ENCODE measurements at places on chromosomes 5 and 9.
A peak's percentile ranks its signal among the peaks of the same experiment; 100 is the strongest.

- DNase-seq: no peak
Observed at GRCh38 chr9:127079446-127080140, 42.8 kb downstream of the ANGPTL2 start.

DNA sequence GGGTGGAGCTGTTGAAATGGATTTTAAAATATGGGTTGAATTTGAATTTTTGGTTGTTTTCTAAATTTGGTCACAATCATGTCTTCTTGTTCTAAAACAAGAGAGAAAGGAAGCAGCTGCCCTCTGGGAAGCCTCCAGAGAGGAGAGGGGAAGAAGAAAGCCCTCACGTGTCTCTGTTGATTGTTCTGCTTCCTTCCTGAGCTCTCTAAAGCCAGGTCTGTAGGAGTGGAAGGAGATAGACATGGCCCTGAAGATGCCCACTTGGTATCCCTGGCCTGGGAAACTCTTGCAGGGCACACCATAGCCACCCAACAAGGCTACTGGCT, 59.6 kb downstream of the GALNT12 start:
- DNase-seq: no peak

DNA sequence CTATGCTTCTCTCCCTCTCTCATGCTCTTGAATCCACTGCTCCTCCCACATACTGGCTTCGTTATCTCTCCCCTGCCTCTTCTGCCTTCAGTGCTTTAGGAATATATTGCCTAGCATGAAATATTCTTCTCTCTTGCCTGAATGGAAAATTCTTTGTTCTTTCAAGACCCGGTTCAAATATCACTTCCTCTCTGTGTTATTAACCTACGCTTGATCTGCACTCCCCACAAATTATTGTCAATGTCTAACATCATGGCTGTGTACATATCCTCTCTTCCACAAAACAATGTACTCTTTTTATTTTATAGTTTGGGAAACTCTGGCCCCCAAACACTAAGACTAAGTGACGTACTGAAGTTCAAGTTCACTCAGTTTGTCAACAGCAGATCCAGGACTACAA, 211.0 kb downstream of the SEC61B start:
- DNase-seq: no peak

DNA sequence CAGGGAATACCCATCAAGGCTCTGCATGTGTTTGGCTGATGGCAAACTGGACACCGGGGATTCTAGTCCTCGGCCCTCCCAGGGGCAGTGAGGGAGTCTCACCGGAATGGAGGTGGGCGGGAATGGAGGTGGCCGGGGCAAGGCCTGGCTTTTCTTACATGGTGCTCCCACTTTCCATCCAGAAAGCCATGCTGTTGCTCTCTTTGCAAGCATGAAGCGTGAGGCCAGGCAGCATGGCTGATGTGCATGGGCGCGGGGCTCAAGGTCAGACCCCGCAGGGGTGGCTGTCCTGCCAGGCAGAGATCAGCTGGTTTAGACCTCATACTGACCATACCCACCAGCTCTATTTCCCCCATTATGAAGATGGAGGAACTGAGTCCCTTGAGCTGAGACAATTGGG, 108.0 kb upstream of the PHYKPL start:
- DNase-seq: no peak

DNA sequence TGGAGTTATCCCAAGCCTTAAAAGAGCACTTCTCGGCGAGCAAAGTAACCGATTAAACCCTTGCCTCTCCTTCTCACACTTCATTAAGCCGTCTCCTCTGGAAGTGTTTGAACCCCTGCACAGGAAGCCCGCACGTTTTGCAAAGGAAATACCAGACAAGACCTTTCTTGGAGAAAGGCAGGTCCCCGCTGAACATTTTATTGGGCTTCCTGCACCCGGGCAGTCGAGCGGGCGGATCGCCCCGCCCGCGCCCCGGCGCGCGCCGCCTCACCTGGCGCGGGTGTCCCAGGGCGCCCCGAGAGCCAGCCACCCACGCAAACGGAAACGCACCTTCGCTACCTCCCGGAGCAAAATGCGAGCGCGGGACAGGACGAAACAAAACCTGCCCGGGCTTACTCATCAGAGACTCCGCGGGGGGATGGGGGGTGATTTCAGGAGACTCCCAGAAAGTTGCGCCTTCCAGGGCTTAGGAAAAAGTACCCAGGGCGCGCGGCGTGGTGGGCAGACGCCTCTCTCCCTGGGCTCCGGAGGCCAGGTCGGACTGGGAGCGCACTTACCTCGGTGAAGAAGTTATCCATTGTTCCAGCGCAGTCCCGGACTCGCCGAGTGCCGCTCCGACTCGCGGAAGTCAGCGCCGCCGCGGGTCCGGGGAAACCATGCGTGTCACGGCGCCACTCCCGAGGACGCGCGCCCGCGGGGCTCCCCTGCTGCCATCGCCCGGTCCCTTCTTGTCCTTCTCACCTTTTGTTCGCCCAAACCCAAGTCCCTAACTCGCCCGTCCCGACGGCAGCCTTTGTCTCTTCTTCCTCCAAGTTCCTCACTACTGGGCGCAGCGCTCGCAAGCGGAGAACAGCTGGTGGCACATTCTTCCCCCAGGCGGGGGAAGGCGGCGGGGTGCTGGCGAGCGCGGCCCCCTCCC, 598 bp downstream of the MYO10 start:
- peak; percentile 56 for DNase-seq

DNA sequence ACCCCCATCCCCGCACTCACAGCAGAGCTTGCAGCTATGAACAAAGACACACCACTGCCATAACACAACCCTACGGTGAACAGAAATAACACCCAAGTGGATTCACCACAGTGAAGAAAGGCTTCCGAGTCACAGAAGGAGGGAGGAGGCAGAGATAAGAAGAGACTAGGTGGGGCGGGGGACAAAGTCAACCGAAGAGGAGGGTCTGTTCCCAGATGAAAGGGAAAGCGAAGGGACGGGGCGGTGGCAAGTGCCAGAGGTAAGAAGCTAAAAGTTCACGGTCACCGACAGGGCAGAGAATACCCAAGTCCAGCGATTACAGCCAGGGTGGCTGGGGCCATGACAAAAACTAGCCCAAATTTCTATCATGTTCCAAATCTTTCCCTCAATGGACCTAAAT, 21.0 kb downstream of the EPB41L4B start:
- no peak for DNase-seq

- no peak for DNase-seq
Observed at GRCh38 chr5:117888688-117889087, 1099.7 kb downstream of the DTWD2 start.
